ENCODE measurements at places on chromosomes 12 and 14.

DNA sequence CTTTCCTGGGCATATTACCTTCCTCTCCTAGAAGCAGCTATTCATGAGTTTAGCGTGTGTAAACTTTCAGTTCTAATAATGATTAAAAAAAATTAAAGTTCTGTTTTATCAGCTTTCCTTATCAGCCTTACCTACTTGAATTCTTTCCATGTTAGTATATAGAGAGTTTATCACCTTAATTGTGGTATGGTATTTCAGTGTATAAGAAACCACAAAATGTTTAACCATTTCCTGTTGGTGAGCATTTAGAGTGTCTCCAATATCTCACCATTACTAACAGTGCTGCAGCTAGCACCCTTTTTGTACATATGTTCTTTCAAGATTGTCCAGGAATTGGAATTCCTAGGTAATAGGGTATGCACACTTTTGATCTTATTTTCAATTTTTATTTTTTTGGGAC, 89.5 kb downstream of the FBXO33 start:
- no peak for DNase-seq

- DNase-seq, result no peak
These were observed 198.6 kb downstream of the FLRT2 start for GRCh38 chr14:85728476-85729065.

GRCh38 chr12:52257074-52257551, 17.3 kb upstream of the KRT86 start:
- no peak for DNase-seq

GRCh38 chr12:12460935-12461922, 101.4 kb downstream of the DUSP16 start:
- DNase-seq, result no peak

DNA sequence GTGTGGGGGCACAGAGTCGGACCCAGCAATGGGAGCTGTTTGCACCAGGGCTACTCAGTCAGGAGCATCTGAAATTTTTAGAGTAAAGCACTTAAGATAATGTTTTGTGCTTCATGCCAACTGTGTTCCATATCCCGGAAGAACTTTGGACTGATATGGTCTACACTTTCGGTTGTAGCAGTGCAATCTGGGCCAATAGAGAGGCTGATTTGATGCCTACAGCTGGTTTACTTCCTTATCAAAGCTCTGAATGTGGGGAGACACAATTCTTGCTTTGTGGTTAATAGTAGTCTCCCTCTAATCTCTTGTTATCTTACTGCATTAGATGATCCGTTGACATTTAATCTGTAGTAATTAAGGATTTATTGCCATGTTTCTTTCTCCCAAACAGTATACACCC, 7.8 kb upstream of the VDR start:
- no peak for DNase-seq

DNA sequence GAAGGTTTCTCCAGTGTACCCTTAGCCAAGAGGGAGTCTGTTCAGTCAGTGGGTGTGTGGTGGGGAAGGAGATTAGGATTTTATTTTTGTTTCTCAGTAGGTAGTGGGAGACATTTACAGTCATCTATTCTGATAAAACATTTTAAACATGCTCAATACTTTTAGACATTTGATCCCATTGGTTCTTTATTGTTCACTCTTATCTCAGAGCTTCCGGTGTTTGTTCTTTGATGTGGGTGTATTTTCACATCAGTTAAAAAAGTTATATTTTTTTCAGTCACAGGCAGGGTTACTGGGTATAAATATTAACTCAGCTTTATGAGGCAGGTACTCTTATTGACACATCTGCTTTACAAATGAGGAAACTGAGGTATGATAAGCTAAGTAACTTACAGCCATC, 43.3 kb upstream of the LRRK2 start:
- no peak for DNase-seq

- DNase-seq, result peak; percentile 3
These were observed 66.7 kb downstream of the RESF1 start for GRCh38 chr12:32025906-32026305.

DNA sequence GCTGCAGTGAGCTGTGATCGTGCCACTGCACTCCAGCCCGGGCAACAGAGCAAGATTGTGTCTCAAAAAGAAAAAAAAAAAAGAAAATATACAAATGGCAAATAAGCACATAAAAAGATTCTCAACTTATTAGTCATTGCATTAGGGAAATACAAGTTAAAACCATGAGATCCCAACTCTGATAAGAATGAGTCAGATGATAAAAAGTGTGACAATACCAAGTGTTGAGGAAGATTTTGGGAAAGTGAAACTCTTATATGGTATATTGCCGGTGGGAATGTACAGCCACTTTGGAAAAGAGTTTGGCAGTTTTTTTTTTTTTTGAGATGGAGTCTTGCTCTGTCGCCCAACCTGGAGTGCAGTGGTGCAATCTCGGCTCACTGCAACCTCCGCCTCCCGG, 7.6 kb upstream of the PRPF40B start:
- no peak for DNase-seq

GRCh38 chr14:93219103-93219726, 12.2 kb downstream of the UBR7 start:
- peak; percentile 14 for DNase-seq

GRCh38 chr12:9808504-9808903, 18.8 kb upstream of the KLRF1 start:
- no peak for DNase-seq

DNA sequence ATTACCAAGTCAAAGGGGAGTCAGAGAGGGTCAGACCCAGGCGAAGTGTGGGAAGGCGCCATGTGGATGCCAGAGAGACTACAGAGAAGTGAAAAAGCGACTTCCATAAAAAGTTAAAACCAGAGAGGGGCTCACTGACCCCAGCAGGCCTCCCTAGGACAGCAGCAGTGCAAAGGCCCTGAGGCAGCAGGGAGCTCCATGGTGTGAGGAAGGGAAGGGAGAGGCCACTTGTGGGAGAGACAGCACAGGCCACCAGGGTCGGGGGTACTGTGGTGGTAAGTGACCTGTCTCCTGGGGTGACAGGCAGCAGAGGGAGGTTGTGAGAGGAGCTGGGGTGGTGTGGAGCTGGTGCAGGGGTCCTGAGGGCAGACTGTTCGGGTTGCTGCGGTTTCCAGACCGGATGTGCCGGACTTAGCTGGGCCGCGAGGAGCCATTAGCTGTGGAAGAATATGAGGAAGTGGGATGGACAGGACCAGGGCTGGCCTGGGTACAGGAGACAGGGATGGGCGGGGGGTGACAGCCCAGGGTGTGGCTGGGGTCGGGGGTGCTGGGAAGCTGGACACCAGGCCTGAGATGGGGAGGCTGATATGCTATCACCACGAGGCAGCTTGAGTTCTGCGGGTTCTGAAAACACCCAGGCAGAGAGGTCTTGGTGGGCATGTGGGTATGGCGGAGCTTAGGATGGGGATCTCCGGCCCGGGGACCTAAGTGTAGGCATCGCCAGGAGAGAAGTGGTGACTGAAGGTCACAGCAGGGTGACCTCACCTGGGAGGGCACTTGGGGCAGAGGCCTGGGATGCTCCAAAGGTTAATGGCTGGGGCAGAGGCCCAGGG, 22.7 kb downstream of the SETD1B start:
- no peak for DNase-seq

DNA sequence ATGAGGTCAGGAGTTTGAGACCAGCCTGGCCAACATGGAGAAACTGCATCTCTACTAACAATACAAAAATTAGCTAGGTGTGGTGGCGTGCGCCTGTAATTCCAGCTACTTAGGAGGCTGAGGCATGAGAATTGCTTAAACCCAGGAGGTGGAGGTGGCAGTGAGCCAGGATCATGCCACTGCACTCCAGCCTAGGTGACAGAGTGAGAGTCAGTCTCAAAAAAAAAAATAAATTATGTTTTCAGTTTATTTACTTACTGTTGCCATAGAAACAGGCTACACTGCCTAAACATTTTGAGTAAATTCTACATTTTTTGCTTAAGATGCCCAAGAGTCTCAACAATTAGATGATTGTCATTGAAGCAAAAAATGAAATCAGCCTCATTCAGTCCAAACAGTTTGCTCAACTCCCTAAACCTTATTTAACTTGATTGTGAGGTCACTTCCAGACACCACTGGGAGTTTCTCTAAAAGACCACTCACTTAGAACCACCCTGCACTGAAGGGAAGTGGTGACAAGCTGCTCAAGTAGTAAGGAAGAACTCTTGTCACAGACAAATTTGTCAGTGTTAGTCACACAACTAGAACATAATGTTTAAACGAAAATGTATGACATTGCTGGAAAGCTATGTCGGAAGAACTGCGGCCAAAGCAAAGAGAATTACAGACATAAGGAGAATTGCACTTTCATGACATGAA, 9.8 kb upstream of the GNPNAT1 start:
- no peak for DNase-seq

GRCh38 chr14:23028799-23029198, 5.9 kb downstream of the PSMB5 start:
- peak; percentile 10 for DNase-seq

- no peak for DNase-seq
These were observed 272.8 kb downstream of the PDZRN4 start for GRCh38 chr12:41460906-41461305.

GRCh38 chr14:100842799-100843198, 16.9 kb downstream of the MEG3 start:
- no peak for DNase-seq

DNA sequence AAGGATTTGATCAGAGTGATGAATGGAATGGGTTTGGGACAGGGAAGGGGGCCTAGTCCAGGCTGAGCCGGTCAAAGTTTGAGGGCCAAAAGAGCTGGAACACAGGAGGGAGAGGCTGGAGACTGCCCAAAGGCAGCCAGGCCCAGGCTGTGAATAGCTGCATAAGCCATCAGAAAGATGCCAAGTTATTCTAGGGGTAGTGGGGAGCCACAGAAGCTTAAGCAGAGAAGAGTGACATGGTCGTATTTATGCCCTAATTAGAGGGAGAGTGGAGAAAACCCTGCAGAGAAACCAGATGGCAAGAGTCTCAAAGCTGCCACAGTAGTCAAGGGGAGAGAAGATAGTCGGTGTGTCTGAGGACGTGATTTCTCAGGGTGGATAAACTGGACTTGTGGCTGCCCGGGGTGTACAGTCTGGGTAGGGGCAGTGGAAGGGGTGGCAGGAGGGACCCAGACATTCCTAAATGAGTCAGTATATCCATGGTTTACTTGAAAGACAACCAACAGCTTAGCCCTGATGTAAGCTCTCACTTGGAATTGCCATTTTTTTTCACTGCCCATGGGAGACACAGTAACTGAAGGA, 99.2 kb downstream of the PRICKLE1 start:
- DNase-seq, result no peak

DNA sequence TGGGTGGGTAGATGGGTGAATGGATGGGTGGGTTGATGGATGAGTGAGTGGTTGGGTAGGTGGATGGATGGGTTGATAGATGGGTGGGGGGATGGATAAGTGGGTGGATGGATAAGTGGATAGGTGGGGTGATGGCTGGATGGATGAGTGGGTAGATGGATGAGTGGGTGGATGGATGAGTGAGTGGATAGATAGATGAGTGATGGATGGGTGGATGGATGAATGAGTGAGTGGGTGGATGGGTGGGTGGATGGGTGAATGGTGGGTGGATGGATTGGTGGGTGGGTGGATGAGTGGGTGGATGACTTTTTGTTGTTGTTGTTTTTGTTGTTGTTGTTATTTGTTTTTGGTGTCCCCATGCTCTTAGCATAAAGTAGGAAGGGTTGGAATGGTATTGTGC, 45.5 kb downstream of the TBX5 start:
- no peak for DNase-seq

DNA sequence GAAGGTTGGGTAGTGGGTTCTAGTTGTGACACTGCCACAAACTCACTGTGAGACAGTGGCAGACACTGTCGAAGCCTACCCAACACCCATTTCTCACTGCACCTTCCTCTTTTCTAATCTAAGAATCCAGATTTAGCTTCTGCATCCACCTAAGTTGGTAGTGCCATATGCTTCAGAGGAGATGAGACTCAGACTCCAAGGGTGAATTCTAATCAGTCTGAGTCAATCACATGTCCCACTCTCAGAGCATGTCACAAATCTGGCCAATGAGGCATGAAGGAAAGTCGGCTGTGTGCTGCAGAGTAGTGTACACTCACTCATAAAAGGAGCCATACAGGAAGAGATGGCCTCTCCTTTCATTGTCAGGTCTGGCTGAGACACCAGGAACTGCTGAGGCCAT, 102.1 kb upstream of the RAP1B start:
- DNase-seq, result no peak

GRCh38 chr12:66403746-66404145, 101.5 kb downstream of the HELB start:
- no peak for DNase-seq

DNA sequence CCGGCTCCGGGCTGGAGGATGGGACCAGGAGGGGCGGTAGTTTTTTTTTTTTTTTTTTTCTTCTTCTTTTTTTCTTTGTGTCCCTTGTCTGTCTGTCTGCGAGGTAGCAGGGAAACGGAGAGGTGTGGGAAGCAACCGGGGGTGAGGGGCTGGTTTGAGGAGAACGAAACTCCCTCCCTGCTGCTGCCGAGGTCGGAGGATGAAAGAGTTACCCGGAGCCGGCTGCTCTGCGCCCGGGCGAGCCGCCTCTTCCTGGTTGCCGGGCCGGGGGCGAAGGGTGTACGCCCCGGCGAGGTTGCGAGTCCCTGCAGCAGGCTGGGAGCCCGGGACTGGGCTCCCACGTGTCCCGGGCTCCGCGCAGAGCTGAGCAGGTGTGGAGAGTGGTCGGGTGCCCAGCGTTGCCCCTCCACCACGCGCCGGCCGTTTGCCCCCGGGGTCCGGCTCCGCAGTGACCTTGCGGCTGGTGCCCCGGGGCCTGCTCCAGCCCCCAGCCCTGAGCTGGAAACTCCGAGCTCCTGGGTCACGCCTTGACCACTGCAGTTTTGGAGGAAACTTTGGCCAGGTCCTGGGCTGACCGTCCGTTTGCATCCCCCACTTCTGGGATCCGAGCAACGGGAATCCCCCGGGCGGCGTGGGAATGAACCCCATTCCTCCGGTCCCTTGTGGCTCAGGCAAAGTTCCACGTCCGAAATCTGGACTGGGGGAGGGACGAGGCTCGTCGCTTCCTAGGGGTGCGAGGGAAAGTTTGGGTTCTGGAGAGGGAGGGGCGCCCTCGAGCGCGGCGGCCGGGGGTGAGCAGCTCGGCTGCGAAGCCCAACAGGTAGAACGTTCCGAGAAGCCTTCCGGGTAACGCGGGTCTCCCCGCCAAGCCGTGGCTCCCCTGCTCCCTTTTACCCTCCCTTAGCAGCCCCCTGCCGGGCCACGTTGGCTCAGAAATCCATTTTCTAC, 1.3 kb downstream of the CHST11 start:
- peak; percentile 71 for DNase-seq

DNA sequence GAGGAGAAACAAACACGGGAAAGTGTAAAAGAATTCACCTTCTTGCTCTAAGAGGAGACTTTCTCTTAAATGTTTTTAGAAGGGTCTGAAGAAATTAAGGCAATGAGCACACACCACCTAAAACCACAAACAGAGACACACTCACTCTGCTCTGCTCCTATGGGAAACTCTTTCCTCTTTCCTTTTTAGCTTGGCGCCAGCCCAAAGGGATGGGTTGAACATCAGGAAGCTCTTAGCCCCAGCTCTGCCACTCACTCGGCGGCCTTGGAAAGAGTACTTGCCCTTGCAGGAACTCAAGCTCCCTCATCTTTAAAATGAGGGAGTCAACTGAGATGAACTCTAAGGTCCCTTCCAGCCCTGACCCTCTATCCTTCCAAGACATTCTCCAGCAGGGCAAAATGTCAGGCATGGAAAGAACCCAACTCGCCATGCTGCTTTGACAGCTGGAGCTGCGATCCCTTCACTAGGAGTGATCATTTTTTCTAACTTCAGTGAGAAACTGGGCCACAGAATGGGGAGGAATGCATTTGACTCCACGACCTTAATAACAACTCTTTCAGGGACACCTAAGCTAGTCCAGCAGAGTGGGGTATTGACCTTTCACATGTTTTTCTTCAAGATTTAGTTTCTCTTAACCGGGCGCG, 980 bp upstream of the RNASE8 start:
- no peak for DNase-seq

- DNase-seq, result no peak
These were observed 8.6 kb downstream of the EDDM3A start for GRCh38 chr14:20754308-20754707.
